ENCODE measurements at places on chromosomes 2 and 18. TPM values are rescaled to one million over a fixed set of nuclear protein-coding genes. Genes with fewer than 3 reads are reported as not detected.
A peak's percentile ranks its signal among the peaks of the same experiment; 100 is the strongest.

Gene ARHGAP15
- 1.9 TPM for total RNA-seq

GRCh38 chr18:13289481-13290205 is 71.1 kb downstream of the LDLRAD4 start:
- peak; percentile 42 for DNase-seq

DNA sequence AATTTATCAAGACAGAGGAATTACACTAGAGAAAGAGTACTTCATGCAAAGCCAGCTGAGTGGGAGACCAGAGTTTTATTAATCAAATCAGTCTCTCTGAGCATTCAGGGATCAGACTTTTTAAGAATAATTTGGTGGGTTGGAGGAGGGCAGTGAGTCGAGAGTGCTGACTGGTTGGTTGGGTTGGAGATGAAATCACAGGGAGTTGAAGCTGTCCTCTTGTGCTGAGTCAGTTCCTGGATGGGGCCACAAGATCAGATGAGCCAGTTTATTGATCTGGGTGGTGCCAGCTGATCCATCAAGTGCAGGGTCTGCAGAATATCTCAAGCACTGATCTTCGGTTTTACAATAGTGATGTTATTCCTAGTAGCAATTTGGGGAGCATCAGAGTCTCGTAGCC is 21.4 kb upstream of the PDCL3 start:
- DNase-seq = no peak

- no peak for DNase-seq
These were observed 1188.2 kb upstream of the FAM98A start for GRCh38 chr2:34787341-34787740.

Gene ALPG
- not detected for total RNA-seq

GRCh38 chr2:83112858-83113257 is 1346.2 kb downstream of the SUCLG1 start:
- no peak for DNase-seq

DNA sequence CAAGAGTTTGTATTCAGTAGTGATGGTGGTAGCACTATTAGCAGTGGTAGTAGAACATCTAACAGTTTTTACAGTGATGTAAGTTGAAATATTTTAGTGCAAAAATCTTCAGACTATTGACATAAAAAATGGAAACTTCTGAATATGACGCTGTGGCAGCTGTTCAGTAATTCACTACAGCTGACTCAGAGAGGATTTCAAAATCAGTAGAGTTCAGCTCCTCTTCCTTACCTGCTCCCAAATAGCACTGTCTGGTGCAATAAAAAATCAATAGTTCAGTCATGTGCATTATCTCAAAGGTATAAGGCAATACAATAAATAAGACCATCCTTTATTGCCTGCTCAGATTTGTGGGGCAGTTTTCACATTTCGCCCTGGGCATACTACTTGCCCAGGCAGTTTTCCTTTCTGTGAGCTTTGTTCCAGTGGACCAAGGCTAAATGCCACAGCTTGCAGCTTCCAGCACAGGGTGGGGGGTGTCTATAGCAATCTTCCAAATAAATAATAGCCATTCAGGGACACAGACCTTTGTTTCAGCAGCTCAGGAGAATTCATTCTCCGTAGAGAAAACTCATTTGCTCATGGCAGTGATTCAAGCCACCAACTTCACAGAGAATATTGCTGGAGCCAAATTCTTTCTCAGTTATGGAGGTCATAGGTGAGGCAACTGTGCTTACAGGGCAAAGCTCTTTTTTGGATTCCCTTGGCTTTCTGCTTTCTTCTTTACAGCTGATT is 33.9 kb upstream of the GORASP2 start:
- DNase-seq = no peak

Gene STAT4
- total RNA-seq = 0.59 TPM

Gene DSC1
- total RNA-seq = not detected

DNA sequence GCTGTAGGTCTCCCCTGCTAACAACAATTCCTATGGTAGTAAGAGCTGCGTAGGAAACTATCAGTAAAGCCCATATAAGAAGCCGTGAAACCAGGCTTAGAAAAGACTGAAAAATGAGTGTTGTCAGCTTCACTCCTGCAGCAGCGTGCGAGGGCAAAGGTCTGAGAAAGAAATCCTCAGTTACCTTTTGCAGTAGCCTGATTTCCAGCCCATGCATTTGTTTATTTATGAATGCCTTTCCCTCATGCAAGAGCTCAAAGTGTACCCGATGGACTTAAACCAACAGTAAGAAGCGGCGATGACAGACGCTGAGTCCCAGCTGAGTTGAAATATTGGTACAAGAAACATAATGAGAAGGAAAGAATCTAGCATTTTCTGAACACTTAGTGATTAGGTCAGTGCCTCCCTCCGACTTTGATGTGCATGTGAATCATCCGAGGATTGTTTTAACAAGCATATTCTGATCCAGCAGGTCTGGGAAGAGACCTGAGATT is 15.0 kb upstream of the POLI start:
- no peak for DNase-seq

Gene CASP10
- total RNA-seq = 8.5 TPM

DNA sequence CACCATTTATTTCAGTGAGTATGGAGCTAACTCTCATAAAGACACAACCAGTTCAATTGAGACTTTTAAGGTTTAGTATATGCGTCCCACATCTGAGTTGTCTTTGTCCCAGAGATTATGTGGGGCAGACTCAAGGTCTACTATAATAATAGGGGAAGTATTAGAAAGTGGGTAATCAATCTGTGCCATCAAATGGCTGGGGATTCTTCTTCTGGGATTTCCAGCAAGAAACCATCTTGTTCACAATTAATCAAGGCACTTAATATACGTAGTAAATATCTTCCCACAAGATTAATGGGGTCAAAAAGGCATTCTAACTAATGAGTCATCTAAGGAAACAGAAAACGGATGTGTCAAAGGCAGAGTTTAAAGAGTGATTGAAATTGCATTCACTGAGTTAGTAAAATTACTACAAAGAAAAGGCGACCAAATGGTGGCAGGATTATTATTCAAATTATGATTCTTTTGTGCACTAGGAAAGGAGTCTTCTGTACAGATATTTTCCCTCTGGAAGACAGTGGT is 179.8 kb upstream of the REG3G start:
- DNase-seq = no peak

DNA sequence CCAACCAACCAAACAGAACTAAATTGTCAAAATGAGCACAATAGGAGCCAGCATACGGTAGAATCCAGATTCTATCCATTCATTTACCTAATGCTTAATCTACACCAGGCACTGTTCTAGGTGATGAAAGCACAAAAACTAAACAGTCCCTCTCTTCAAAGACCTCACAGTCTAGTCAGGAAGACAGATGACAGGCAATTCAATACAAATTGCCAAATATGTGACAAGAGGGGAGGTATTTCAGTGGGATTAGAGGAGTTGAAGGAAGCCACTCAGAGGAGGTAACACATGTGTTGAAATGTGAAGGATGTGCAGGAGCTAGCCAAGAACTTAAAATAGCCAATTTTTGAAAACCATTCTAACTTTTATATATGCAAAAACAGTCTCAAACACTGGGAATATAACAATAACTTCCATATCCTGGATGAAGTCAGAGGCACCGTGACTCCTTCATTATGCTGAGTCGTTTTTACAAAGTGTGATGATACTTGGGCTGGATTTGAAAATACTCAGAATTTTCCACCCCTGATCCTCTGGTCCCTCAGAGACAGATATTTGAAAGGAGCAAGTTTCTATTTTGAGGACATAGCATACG is 204.9 kb downstream of the PID1 start:
- DNase-seq = no peak

- DNase-seq = no peak
These were observed 1038.6 kb downstream of the SOCS6 start for GRCh38 chr18:71327441-71327840.

- DNase-seq = peak; percentile 11
These were observed 1.1 kb upstream of the MOB4 start for GRCh38 chr2:197514754-197515153.

- DNase-seq = no peak
These were observed 17.1 kb upstream of the TMEM237 start for GRCh38 chr2:201660293-201660895.

Gene SIX3
- not detected for total RNA-seq

GRCh38 chr2:239398521-239398921 is 2.3 kb downstream of the HDAC4 start:
- DNase-seq = peak; percentile 17

DNA sequence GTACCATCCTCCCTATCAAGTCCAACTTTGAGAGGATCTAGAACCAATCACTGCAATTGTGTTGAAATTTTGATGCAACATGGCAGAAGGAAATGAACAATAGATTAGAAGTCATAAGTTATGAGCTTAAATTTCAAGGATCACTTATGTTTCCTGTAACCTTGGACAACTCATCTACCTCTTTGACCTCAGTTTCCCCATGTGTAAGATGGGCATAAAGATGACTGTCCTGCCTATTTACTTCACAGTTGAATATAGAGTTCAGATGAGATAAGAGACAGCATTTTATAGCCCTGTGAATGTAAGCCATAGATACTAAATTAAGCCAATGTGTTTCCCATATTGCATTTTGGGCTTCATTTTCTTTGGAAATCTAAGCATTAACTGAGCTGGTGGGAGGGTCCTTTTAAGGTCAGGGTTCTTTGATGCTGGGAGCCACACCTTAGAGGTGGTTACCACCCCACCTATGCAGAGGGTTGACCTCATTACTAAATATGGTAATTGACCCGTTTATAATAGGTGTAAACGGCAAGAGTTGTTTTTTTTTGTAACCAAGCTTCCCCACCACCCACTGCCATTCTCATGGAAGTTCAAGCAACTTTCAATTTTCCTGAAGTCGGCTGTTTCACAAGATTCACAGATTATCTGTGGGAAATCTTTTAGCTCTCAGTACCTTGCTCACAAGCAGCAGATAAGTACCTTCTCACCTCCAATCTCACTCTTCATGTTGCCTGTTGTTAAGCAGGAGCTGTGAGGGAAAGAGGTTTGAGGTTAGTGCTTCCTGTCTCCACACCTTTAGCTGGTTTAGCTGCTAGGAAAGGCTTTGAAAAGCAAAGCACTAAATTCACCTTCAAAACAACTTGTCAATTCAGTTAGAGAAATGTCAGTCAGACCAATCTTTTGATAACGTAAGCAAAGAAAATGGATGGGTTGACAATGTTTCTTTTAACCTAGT is 13.3 kb downstream of the CD28 start:
- no peak for DNase-seq

GRCh38 chr18:70221915-70222278 is 16.4 kb upstream of the RTTN start:
- DNase-seq = no peak

GRCh38 chr18:59617468-59617932 is 79.7 kb downstream of the CCBE1 start:
- peak; percentile 66 for DNase-seq

Gene TGIF1
- 91.7 TPM for total RNA-seq

DNA sequence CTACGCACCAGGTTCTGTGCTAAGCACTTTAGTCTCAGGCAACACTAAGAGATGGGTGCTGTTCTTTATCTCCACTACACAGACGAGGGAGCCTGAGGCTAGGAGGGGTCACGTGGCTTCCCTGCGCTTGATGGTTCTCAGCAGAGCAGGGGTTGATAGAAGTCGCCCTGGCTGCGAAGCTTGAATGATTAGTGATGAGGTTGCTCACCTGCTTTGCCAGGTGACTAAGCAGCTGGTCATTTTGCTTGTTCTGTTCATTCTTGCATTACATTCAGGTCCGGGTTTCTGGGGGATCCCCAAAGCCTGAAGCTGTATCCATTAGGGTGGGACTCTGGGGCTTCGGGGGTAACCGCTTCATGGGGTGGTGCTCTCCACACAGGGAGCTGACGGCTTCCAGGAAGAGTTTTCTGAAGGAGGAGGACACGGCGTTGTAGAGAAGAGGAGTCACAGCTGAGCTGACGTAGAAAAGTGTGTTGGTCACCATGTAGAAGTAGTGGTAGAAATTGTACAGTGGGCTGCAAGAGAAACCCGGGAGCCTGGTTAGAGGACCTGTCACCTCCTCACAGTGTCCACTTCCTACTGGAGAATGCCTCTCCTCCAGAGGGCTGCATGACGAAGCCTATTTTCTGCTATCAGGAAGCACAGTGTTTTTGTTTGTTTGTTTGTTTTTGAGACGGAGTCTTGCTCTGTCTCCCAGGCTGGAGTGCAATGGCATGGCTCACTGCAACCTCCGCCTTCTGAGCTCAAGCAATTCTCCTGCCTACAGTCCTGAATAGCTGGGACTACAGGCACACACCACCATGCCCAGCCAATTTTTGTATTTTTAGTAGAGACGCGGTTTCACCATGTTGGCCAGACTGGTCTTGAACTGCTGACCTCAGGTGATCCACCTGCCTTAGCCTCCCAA is 11.5 kb downstream of the NTSR2 start:
- DNase-seq = no peak

- DNase-seq = no peak
These were observed 13.4 kb downstream of the GPR35 start for GRCh38 chr2:240638512-240639160.

Gene OST4
- 784 TPM for total RNA-seq

DNA sequence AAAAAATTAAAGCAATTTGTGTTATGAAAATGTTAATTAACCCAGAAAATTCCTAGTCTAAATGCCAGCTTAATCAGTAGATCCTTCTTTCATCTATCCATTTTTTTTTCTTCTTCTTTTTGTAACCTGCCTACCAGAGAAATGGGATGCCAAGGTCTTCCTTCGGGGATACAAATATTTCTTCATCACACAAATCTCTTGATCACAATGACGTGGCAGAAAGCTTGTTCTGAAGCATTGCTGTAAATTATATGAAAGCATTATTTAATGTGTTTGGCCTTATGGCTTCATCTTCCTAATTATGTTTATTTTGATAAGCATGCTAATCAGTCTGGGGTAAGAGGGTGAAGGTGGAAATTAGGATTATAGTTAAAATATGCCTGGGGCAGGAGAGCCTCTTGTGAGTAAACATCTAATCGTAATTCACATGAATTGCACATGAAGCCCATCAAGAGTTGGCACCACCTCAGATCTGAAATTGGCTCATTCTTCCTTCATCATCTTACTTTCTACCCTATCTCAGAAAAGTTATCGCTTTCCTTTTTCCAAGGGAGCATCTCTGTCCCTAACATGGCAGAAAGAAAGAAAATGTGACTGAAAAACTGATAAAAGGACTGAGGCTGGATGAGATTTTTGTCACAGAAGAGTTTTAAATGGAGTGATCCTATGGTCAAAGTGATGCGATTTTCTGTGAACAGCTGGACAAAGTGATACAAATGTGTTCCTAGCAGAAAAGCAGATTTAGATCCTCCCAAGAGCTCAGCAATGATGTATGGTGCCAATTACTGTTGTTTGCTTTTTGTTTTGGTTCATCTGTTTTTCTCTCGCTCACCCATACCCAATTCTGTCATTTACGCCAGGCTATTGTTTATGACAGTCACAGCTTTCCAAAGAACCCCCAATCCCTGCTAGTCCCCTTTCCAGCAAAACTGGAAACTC is 76.9 kb upstream of the PMAIP1 start:
- DNase-seq = no peak

DNA sequence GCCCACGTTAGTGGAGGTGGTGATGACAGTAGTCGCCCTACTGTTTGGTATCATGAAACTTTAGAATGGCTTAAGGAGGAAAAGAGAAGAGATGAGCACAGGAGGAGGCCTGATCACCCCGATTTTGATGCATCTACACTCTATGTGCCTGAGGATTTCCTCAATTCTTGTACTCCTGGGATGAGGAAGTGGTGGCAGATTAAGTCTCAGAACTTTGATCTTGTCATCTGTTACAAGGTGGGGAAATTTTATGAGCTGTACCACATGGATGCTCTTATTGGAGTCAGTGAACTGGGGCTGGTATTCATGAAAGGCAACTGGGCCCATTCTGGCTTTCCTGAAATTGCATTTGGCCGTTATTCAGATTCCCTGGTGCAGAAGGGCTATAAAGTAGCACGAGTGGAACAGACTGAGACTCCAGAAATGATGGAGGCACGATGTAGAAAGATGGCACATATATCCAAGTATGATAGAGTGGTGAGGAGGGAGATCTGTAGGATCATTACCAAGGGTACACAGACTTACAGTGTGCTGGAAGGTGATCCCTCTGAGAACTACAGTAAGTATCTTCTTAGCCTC is 16.2 kb downstream of the MSH6 start:
- no peak for DNase-seq

Measured in RPMI7951 (cell line).